Activated T-helper 1 cell treated with Interleukin-2 at 50 U/mL for 16 hours (primary cell): ENCODE measurements at places on chromosomes 7 and 10.

DNA sequence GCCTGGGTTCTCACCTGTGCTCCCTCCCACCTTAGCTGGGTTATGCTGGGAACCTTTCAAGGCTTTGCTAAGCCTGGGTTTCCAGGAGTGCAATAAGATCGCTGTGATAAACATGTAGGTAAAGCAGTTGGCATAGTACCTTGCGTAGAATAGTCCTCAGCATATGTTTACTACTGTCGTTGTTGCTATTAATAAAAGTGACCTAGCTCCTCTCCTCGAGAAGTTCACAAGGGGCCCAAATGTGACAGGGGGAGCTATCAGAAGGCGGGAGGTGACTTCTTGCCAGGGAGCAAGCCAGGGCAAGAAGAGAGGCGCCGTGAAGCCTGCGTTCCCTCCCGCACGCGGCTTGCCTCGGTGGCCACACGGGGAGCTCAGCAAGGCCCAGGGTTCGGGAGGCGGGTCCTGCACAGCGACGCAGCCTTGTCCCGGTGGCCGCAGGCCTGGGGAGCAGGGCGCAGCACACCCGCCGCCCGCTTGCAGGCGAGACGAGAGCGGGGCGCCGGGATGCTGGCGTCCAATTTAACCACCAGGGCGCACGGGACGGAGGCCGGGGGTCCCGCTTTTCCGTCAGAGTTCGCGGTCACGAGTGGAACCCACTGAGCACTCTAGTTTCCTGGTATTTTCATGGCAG, 106.2 kb downstream of the SNX10 start:
- DNase-seq: no peak

DNA sequence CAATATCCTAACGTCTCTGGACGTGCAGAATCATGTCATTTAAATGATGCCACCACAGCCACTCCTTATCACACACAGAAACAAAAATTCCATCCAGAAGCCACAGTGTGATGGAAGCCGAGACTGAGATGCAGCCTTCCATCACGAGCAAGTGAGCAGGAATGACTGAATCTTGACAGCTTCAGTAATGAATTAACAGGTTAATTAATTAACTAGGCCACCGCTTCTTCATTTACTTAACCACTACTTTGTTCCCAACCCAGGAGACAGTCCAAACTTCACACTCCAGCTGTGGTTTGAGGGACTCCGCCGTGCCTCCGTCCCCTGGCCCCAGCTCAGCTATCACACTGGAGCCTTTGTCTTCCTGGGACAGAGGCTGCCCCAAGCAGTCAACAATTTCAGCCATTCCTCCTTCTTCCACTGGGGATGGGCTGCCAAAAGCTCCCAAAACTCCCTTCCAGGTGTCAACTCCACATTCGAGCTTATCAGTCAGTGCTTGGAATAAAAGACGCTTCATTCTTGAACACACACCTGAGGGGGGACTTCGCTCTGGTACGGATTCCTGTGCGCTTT, 65.9 kb downstream of the FGFR2 start:
- DNase-seq: no peak

GRCh38 chr10:43308515-43308914, 41.6 kb upstream of the RASGEF1A start:
- DNase-seq: no peak

DNA sequence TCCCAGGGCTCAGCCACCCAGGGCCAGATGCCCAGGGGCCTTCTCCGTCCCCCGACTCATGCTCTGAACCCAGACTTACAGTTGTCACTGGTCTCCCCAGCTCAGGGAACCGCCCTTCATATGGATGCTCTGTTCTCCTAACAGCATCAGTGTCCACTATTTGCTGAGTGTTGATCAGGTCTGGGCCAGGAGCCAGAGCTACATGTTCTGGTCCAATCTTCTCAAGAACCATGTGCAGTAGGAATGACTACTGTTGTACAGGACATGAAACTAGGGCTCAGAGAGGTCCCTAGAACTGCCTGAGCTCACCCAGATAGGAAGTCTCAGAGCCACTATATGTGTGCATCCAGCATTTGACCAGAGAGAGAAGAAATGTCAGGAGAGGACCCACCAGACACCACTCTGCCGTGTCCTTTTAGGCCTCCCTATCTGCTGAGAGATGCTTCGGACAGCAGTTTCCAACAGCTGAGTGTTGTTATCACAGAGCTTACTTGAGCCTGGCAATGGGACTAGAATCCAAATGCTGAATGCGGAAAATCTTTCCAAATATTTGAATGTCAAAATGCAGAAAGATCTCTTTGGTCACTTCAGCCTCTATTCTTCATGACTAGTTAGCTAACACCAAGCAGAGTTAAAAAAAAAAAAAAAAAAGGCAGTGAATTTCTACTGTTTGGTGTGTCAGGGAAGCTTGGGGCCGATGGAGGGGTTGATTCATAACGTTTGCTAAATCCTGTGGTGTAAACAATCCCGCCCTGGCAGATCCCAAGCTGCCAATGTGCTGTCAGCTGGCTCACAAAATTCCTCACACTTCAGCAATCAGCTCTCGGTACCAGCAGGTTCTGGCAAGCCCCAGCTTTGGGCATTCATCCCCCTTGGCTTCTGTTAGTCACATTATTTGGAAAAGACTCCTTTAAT, 246.1 kb downstream of the TNS3 start:
- no peak for DNase-seq

DNA sequence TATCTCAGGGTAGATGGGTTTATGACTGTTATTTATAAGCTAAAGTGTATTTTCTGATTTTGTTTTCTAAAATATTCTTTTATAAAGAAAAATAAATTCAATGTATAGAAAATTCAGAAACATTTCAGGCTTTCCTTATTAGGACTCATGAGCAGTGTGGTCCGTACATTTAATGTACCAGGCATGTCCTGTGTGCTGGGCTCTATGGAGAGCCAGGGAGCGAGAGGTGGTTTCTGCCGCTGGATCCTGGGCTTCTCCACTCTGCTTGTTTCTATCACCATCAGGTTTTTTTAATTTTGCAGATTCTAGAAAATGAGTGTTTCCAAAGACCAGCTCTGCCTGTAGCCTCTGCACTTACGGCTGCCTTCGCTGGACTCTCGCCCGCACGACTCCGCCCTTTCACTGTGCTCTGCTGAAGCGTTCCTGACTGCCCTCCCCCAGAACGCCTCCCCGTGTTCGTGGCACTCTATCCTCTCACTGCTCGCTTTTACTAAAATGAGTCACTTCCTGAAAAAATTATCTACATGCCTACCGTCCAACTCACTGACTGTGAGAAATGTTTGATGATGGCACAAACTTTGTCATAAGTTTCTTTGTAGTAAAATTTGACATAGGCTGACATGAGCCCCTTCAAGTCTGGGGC, 188.5 kb downstream of the ZMYND11 start:
- peak; percentile 21 for DNase-seq

DNA sequence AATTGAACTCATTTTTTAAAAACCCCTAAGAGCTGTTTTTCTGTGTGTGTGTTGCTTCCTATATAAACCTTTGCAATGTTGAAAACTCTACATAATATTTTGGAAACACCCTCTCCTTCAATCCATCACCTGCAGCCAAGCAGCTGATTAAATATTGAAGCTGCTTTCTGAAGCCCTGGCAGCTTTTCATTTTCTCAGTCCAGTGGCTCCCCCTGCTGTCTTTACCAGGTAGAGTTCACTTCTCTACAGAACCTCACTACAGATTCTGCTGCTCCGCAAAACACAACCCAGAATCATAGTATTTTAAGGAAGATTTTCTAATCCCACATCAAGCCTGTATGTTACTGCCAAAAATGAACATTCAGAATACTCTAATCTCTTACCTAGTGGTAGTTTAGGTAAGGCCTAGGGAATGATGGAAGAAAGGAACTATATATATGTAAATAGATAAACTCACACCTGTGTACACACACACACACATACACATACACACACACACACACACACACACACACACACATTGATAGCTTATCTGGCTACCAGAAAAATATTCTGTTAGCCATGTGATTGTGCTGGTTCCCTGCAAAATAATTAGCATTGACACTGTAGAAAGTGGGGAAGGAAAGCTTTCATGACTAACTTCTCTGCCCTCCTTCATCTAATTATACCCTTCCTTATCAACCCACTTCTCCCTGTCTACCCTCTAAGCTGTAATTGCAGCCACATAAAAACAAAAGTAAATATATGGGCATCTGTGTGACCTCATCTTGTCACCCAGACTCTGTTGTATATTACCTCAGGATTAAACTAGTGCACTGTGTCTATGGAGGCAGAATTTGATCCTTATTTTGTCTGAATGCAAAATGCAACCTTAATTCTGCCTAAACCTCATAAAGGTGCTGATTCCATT, 229.5 kb upstream of the FZD1 start:
- no peak for DNase-seq
